ENCODE measurements at places on chromosomes 4 and X. TPM values are rescaled to one million over a fixed set of nuclear protein-coding genes. Genes with fewer than 3 reads are reported as not detected.

Gene POU4F2
- not detected for total RNA-seq

Gene NR0B1
- not detected for total RNA-seq

Gene PDK3
- total RNA-seq: 8.5 TPM

Gene FMR1
- total RNA-seq: 30.8 TPM
